Right kidney (tissue), 9 donors: ENCODE measurements at places on chromosomes 6 and 20.

DNA sequence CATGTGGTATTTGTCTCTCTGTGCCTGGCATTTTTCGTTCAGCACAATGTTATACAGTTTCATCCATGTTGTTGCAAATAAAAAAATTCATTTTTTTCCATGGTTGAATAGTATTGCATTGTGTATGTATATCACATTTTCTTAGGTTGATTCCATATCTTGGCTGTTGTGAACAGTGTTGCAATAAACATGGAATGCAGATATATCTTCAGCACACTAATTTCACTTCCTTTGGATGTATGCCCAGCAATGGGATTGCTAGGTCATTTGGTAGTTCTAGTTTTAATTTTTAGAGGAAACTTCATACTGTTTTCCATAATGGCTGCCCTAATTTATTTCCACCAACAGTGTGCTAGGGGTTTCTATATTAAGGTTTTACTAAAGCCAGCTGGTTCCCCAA lies 52.6 kb downstream of the GFRAL start:
- no peak for DNase-seq

DNA sequence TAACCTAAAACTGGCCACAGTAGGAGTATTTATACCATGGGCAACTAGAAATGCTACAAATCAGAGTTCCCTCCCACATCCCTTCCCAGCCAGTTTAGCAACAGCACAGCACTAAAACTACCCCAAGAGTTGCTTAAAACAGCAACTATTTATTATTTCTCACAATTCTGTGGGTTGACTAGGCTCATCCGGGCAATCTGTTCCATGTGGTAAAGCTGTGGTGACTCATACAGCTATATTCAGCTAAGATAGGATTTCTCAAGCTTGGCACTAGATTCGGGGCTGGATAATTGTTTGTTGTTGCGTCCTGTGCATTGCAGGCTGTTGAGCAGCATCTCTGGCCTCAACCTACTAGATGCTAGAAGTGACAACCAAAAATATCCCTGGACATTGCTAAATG lies 8.6 kb upstream of the HECA start:
- DNase-seq, result no peak

- no peak for DNase-seq
Observed at GRCh38 chr6:44742828-44743372, 355.4 kb downstream of the CDC5L start.

- no peak for DNase-seq
Observed at GRCh38 chr20:9160757-9161156, 91.9 kb downstream of the PLCB4 start.

DNA sequence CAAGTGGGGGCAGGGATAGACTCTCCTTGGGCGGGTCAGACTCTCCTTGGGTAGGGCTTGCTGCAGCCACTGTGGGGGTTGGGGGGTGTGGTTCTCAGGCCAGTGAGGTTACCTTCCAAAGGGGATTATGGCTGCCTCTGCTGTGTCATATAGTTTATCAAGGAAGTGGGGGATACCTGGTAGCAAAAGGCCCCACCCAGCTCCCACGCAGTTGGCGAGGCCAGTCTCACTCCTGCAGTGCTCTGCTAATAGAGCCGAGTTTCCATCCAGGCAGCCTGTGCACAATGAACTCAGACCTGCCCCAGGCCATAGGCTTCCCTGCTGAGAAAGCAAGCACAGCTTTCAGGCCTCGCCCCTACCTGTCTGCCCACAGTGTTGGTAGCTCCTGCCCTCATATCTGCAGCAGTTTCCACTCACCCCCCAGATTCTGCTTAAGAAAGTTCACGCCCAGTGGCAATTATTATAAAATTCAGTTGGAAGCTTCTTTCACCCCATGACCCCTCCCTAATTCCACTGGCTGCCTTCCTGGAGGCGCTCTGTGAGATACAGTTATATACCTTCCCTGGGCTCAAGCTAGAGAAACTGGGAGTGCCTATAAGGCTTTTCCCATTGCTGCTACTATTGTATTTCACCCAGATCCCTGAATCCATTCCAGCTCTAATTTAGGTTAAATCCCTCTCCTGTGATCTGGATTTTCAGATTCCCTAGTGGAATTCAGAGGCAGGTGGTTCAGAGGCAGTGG lies 56.1 kb downstream of the HDDC2 start:
- no peak for DNase-seq

DNA sequence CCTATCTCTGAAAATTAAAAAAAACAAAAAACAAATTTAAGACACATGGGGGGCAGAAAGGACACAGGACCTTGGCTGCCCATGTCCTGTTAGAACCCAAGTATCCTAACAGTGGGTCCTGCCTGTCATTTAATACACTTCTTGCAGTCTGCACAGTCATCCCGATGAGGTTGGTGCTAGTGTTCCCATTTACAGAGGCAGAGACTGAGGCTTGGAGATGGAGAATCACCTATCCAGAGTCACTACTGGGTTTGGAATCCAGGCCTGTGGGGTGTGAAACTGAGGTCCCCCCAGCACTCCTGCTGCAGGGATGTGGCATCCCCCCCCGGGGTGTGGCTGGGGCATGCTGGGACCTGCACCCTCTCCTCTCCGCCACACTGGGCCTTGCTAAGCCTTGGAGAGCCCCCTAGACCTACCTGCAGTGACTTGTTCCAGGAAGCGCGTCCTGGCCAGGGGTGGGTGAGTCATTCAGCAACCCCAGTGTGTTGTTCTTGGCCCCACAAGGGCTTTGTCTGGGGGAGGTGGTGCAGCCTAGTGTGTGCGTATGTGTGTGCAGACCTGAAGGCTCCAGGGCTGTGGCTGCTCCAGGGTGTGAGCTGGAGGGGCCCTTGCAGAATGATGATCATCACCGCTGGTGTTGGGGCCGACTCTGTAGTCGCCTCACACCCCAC lies 49.7 kb downstream of the BCAS4 start:
- no peak for DNase-seq

DNA sequence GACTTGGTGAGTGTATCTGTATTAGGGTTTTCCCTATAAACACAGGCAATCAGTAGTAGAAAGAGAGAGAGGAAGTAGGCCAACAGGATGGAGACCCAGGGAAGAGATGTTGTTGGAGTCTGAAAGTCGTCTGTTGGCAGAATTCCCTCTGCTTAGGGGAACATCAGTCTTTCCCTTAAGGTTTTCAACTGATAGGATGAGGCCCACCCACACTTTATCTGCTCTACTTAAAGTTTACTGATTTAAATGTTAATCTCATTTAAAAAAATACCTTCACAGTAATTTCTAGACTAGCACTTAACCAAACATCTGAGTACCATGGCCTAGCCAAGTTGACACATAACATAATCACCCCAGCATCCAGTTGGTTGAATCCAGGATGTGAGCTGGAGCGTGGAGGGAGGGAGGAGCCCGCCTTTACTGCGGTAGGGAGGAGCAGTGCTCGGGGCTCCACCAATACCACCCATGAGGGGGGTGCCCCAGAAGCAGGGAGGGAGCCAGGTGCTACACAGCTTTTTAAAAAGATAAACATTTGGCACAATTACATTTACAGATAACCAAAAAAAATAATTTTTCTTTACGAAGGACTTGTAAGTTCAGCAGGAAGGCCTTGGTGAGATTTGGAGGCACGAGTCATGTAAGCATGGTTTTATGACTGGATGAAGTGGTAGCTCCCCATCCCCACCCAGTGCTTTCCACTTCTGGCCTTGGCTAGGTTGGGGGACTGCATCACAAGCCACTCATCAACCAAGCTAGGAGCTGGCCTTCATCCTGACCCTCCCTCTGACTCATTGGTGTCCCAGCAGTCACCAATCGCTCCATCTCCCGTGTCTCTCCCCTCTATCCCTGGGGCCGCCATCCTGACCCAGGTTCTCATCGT lies 18.4 kb upstream of the SNX9 start:
- DNase-seq, result no peak

DNA sequence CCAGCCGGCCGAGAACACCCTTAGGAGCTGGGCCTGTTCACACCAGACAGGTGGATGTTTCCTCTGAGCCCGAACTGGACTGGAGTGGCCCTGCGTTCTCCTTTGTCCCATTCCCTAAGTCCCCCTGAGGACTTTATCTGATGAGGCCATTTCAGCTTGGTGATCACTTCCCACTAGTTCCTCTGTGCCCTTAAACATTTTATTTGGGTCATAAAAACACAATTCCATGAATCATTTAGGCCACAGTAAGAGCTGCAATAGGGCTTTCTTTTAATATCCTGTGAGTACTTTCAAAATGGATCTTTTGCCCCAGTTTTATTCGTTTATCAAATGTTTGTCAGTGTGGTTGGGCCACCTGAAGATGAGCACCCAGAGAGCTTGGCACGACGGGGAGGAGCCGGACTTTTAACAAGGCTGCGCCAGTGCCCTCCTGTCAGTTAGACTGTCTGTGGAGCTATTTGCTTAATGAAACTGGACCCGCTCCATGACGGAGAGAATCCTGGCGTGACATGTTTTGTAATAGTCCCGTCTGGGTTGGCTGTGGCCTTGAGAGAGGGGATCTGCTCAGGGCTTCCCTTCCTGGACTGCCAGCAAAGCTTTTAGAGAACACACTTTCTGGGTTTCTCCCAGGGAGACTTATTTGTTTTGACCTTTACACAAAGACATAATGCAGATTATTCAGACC lies 53.5 kb downstream of the ZDHHC14 start:
- no peak for DNase-seq

- DNase-seq, result no peak
Observed at GRCh38 chr6:122400121-122400450, 634 bp downstream of the HSF2 start.

GRCh38 chr6:31112478-31112877 lies at the start of gene C6orf15:
C6orf15 (minus strand) TSS chr6:31112575; CDS start chr6:31112555, 20 bp downstream.
- no peak for DNase-seq

GRCh38 chr6:135600086-135600702 lies 102.7 kb upstream of the AHI1 start:
- DNase-seq, result no peak

DNA sequence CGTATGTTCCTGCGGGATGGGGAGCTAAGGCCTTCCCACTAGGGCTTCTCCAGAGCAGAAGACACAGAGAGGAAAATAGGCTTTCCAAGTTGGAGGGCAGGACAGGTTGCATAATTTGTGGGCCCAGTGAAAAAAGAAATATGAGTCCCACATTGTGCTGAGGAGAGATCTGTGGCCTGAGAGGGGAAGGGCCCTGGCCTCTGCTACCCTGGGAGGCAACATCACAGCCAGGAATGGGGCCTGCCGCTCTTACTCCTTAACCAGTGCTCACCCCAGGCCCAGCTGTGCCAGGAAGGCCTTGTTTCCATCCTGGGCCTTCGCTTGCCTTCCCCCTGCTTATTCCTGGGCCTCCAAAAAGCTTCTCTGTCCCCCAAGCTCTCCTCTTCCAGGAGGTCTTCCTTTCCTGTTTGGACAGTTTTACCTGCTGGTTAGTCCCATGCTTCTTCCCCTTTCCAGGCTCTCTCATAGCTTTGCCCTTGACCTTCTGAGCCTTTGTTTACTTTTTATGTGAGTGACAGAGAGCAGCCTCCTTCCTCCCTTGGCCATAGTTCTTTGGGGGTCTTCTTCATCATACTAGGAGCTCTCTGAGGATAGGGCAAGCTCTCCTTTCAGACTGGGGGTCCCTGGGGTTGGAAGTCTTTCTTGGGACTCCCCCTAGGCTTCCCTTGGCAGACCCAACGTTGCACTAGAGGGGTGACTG lies 26.2 kb upstream of the VEGFA start:
- no peak for DNase-seq

- no peak for DNase-seq
Observed at GRCh38 chr20:38842558-38842981, 37.1 kb downstream of the PPP1R16B start.

DNA sequence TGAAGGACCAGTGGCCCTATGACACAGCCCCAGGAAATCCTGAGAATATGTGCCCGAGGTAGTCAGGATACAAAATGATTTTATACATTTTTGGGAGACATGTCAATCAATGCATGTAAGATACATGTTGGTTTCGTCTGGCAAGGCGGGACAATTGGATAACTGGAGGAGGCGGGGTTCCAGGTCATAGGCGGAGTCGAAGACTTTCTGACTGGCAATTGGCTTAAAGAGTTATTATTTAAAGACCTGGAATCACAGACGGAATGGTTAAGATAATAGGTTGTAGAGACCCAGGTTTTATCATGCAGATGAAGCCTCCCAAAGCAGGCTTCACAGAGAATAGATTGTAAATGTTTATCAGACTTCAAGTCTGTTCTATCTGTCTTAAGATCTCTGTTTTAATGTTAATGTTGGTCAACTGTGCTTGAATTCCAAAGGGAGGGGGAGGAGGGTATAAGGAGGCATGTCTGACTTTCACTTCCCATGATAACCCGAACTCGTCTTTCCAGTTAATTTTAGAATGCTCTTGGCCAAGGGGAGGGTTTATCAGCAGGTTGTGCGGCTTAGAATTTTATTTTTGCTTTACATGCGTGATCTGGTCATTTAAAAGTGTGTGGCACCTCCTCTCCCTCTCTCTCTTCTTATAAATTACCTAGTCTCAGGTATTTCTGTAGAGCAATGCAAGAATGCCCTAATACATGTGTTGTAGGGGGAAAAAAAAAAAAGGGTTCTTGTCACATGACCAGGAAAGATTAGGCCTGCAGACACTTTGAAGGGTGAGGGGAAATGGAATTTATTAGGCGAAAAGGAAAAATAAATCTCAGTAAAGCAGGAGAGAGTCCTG lies 230.7 kb downstream of the NFATC2 start:
- DNase-seq, result no peak

DNA sequence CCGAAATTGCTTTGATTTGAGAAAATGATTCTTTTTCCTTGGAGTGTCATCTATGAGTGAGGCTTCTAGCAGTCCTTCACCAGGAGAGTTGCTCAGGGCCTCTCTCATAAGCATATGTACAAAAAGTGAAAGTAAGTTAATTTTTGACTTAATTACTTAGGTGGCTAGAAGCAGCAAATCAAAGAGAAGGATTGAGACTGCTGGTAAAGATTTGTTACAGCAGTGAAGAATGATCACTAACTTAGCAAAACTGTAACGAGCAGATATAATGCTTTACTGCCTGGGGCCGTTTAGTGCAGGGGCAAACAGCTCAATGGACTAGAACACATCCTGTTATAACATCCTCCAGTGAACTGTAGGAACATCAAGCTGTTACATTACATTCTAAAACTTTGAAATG lies 167.8 kb upstream of the RIPOR2 start:
- DNase-seq, result no peak

DNA sequence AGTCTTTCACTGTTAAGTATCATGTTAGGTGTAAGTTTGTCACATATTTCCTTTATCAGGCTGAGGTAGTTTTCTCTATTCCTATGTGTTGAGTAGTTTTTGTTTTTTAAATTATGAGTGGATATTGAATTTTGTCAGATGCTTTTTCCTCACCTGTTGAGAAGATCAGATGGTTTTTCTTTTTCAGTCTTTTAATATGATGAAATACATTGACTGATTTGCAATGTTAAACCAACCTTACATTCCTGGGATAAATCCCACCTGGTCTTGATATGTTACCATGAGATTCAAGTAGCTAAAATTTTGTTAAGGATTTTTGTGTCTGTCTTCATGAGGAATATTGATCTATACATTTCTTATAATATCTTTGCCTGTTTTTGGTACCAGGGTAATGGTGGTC lies 52.1 kb downstream of the FOXO3 start:
- DNase-seq, result no peak

GRCh38 chr6:137736911-137737310 lies 130.1 kb upstream of the TNFAIP3 start:
- DNase-seq, result no peak
